Ovary (tissue), 10 donors: ENCODE measurements at places on chromosomes 3 and 15. TPM values are rescaled to one million over a fixed set of nuclear protein-coding genes. Genes with fewer than 3 reads are reported as not detected.

GRCh38 chr3:60652829-60653228 is 598.4 kb downstream of the FHIT start:
- DNase-seq, result no peak

The CDC25A gene
- 2.1 TPM for polyA plus RNA-seq

The RARRES1 gene
- polyA plus RNA-seq, result 33.8 TPM

DNA sequence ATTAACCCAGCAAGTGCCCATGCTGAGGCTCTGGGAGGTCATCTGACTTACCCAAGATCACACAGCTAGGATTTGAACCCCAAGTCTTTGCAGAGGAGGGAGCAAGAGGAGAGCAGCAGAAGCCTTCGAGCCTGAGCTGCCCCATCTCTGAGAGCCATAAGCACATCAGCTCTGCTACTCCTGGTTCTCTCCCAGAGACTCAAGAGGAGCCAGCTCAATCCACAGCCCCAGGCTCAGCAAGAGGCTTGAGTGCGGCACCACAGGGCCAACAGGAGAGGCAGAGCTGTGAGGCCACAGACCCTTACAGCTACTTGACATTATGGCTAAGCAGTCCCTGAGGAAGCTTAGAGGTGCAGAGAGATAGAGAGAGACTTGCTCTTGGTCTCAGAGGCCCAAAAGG is 15.9 kb upstream of the NTRK3 start:
- no peak for DNase-seq

DNA sequence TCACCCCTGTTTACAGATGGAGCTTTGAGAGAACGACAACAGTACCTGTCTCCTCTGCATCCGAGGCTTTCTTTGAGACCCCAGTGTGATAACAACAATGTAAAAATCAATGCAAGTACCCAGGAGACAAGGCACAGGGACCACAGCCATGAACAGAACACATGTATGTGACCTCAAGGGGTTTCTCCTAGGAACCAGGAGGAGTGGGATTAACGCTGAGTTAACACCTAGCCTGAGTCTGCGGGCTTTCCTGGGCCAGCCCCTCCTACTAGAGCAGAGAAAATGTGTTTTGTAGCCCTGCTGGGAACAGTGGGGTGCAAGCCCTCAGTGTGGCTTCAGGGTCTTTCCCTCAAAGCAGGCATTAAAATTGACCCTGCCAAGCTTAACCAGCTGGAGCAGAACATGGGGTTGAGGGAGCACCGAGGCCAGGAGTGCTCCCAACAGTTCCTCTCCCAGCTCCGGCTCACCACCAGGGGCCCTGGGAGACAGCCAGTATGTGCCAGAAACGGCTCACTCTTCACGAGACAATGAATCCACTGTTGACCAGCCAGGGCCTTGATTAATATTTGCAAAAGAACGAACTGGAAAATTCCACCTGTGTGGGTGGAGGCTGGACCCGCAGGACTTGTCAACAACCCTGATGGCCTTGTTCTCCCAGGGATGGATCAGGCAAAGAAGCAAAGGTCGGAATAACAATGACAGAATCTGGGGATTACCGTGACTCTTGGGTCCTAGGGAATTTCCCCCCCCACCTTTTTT is 3.6 kb downstream of the CHDH start:
- no peak for DNase-seq
